ENCODE measurements at places on chromosomes 11 and 22. TPM values are rescaled to one million over a fixed set of nuclear protein-coding genes. Genes with fewer than 3 reads are reported as not detected.

The ZBTB16 gene
- total RNA-seq = 3.7 TPM

The OR4A16 gene
- not detected for total RNA-seq

The TEAD1 gene
- total RNA-seq = 12.2 TPM

The MUC5B gene
- not detected for total RNA-seq

The NPAS4 gene
- total RNA-seq = under 0.01 TPM

The CENATAC gene
- total RNA-seq = 23.6 TPM

The IL10RA gene
- total RNA-seq = 2.0 TPM

The LDHAL6A gene
- 0.82 TPM for total RNA-seq

The DNAJB13 gene
- not detected for total RNA-seq

The SLC35E4 gene
- total RNA-seq = 6.5 TPM

The ADM2 gene
- not detected for total RNA-seq

The OSM gene
- 0.41 TPM for total RNA-seq

The NLRX1 gene
- 2.0 TPM for total RNA-seq

The SCGB1D1 gene
- not detected for total RNA-seq

The OLFML1 gene
- 1.6 TPM for total RNA-seq

The KRTAP5-9 gene
- total RNA-seq = not detected

The OR2AT4 gene
- total RNA-seq = not detected

The ELFN2 gene
- 7.7 TPM for total RNA-seq

The OR8D1 gene
- not detected for total RNA-seq

The RTCB gene
- 73.0 TPM for total RNA-seq

The NRXN2 gene
- total RNA-seq = 204 TPM

The PPFIBP2 gene
- 11.4 TPM for total RNA-seq

The A4GALT gene
- total RNA-seq = 0.41 TPM

The OR2AG1 gene
- total RNA-seq = not detected

The CCDC34 gene
- 13.0 TPM for total RNA-seq

The TSSK2 gene
- total RNA-seq = not detected

The DSCAML1 gene
- total RNA-seq = 6.1 TPM

The IGF2 gene
- 19.6 TPM for total RNA-seq

The ACR gene
- not detected for total RNA-seq

The JHY gene
- total RNA-seq = 10.6 TPM

The SYT13 gene
- total RNA-seq = 191 TPM

The USH1C gene
- not detected for total RNA-seq
